ENCODE measurements at places on chromosomes 12 and 14.

DNA sequence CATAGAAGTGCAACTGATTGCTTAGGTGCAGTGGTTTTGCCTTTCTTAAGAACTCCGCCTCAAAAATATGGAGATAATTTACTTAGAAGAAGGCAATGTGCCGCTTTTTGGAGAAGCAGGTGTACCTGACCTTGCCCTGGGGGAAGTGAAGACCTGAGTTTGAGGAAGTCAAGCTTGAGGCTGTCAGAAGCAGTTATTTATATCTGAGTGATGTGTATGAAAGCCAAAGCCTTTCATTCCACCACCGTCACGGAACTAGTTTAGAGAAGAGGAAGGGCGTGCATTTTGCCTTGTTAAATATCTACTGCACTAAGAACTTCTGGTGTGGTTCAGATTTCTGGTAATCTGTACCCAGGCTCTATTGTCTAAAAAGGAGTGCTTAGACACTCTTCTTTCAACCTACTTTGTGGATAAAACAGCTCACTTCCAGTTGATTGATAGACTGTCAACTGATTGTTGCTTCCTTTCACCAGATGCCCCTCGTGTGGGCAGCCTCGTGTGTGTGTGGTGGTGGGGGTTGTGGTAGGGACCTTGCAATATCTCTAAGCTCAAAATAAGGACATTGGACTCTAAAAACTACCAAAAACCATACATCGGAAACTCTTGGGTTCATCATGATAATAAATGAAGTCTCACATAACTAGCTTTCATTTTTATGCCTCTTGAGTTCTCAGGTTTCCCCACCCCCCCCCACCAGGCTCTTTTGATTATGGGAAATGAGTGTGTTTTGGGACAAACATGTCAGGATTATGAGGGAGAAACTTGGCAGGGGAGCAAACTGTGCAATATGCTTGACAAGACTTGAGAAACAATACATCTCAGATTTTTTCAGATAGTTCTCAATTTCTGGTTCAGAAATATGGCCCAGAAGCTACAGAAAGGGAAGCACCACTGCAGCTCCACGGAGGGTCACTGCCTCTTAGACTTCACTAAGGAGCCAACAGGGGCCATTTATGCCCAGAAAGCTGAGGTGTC lies 78.6 kb downstream of the ARF6 start:
- DNase-seq: no peak

DNA sequence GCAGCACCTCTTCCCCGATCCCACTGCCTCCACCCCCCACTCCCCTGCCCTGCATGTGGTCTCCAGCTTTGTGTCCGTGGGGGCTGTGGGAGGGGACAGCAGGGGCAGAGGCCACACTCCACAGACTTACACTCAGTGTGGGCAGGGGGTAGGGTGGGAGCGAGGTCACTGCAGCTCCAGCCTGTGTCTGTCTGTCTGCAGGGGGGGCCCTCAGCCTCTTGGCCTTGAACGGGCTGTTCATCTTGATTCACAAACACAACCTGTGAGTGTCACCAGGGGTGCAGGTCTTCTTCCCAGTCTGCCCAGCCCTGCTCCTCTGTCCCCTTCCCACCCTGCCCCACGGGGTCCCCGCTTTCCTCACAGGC lies 6.5 kb downstream of the NOC4L start:
- no peak for DNase-seq

- no peak for DNase-seq
Observed at GRCh38 chr14:87052646-87053225, 940.2 kb downstream of the GALC start.

- no peak for DNase-seq
Observed at GRCh38 chr12:80059102-80059501, 40.2 kb upstream of the OTOGL start.

- no peak for DNase-seq
Observed at GRCh38 chr12:123659996-123660727, 10.8 kb upstream of the TCTN2 start.

DNA sequence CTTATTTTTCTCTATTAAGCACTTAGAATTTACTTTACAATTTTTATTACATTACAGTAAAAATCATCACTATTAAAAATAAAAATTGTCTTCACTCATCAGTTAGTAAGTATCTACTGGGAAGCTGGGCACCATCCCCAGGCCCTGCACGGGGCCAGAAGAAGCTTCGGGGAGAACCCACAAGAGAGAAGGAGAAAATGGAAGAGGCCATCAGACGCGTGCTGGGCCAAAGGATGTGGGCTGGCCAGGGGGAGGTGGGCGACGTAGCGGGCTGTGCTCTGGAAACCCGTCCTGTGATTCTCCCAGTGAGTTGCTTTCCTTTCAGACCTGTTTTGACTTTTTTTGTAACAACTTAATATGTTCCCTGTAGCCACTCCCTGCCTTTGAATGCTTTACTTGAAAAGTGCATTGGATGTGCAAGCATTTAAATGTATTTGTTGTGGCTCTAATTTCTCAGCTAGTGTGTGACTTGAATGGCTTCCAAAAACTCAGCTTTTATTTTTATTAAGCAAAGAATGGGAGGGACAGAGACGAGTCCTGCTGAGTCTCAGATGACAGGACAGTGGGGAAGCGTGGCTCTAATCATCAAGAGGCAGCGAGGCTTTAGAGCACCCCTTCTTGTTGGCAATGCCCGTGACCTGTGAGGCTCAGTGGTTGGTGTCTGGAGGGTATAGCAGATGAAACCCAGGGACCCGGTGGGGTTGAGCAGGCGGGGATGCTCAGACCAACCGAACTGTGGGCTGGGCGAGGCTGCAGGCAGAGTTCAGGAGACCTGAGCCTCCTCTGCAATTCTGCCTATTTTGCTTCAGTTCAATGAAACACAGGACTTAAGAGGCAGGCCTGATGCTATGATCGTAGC lies 38.8 kb downstream of the SYNE3 start:
- no peak for DNase-seq

GRCh38 chr14:103692159-103692558 lies 23.1 kb downstream of the XRCC3 start:
- DNase-seq: no peak

- DNase-seq: no peak
Observed at GRCh38 chr12:71730936-71731335, 23.7 kb upstream of the RAB21 start.

Data from putamen (tissue), 1 donor.